ENCODE measurements at places on chromosomes 2 and 18.

- DNase-seq: no peak
Measured at GRCh38 chr2:215299337-215299859, 12.5 kb upstream of the ATIC start.

- DNase-seq: no peak
Measured at GRCh38 chr2:114769991-114770390, 327.6 kb downstream of the DPP10 start.

DNA sequence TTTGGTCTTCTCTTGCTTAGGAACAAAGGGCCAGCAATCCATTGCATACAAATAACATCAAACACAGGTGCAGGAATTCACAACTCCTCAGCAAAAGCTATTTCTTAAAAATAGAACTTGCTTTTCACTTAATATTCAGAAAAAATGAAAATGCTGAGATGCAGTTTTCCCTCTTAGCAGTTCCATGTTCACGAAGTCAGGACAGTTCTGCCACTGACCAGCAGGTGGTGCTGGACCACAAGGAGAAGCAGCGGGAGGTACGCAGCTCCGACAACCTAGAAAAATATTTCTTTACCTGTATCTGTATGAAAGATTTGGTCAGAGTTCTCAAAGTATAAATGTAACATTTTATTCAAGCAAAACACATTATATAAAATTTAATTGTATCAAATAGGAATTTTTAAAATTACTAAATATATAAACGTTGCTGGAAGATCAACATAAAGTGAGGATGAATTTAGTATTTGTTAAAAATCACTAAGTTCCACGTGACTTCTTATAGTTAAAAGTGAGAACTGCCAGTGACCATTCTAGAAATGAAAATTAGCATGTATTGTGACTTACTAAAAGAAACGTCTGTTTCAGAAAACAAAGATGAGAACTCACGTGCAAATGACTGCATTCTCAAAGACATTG is 48.8 kb downstream of the ADNP2 start:
- DNase-seq: peak; percentile 39

DNA sequence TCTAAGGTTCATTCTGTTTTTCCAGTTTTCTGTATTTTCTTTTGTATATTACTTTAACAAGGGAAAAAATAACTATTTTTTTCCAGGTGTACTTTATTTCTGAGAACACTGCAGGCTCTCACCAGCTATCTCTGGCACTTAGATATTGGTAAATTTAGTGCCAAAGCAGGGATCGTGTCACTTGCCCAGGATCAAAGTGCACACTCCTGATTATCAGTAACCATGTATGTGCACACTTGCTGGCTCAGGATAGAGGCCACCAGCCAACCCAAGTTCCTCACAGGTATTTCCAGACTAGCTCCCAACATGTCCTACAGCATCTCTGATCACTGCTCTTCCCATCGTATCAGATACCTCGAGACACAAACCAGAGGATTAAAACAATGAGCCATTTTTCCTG is 5.8 kb upstream of the FZD5 start:
- DNase-seq: no peak

DNA sequence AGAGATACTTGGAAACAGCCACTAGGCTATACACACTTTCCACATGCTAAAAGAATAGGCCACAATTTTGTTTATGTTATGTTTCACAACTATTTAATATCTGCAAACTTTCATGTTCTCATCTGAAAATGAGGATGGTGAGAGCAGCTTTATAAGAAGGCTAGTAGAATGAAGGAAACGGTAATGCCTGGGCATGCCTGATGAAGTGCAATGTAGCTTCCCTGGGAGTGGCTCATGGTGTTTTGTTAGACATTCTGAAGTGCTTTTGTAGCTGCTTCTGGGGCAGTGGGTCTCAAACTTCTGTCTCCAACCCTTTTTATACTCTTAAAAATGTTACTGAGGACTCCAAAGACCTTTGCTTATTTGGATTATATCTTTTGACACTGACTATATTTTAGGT is 193.3 kb upstream of the VWC2L start:
- DNase-seq: no peak

GRCh38 chr2:230925443-230925878 is 419 bp upstream of the GPR55 start:
- DNase-seq: no peak

- no peak for DNase-seq
Measured at GRCh38 chr2:42124011-42124785, 45.0 kb upstream of the EML4 start.

GRCh38 chr2:148447877-148448276 is 196.7 kb upstream of the EPC2 start:
- no peak for DNase-seq

DNA sequence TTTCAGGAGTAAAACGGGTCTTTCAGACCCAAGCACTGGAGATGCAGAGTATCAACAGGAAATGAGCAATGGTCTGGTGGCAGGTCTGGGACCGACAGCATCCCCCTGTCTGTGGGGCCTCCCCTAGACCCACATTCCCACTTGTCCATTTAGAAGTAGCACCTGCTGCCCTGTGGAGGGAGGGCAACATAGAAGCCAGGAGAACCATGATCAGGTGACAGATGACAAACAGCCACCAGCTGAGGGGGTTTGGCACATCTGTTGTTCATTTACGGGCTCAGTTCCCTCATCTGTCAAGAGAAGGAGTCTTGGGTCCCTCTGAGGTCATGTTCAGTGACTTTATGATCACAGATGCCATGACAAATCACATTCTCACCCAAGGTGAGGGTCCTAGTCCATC is 77.9 kb upstream of the SLC66A3 start:
- DNase-seq: no peak

DNA sequence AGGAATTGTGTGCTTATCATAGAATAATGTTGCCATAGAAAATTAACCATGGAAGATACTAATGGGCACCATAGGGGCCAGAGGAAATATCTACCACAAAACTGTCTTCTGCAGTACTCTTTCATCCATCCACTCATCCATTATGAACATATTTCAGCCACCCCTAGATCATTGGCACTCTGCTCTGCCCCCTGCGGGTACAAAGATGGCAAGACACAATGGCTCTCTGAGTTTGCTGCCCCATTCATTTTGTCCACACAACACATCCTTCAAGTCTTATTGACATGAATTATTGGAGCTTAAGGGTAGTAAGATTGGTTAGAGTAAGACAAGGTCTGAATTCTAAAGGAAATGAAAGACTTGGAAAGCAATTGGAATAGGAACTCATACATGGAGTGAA is 1224.7 kb upstream of the CELF4 start:
- DNase-seq: no peak

DNA sequence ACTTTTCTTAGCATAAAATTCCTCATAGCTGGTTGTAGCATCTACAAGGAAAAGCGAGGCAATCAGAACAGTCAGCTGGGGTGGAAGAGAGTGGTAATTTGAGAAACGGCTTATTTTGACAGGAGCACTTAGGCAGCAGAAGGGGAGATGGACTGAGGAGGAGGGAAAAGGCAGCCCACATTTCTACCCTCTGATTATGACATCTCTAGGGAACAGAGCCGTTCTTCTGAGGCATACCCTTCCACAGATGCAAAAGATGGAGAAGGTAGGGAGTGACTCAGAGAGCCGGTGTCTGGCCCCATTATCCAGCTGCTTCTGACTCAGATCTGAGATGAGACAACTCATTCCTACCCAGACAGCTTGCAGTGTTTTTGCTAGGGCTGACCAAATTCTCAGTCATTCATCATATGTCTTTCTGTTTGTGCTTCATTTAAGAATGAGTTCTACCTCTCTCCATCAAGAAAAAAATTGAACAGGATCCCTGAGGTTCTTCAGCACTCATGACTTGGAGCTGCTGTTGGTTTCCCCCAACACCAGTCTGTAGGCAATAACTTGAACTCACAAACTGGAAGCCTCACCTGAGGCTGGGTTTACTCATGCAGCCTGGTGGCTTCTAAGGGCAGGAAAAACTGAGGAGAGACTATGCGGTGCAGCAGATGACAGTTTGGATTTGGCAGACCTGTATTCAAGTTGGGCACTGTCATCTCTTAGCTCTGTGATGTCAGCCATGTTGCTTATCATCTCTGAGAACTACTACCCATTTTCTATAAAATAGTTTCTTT is 15.9 kb upstream of the SEC11C start:
- no peak for DNase-seq

GRCh38 chr2:54858021-54858681 is 134.7 kb downstream of the EML6 start:
- DNase-seq: no peak

GRCh38 chr2:175048275-175048674 is 43.1 kb upstream of the CHN1 start:
- no peak for DNase-seq

- no peak for DNase-seq
Measured at GRCh38 chr2:166572937-166573336, 78.9 kb upstream of the SCN7A start.

GRCh38 chr2:159922563-159922962 is 124.6 kb upstream of the CD302 start:
- DNase-seq: no peak

DNA sequence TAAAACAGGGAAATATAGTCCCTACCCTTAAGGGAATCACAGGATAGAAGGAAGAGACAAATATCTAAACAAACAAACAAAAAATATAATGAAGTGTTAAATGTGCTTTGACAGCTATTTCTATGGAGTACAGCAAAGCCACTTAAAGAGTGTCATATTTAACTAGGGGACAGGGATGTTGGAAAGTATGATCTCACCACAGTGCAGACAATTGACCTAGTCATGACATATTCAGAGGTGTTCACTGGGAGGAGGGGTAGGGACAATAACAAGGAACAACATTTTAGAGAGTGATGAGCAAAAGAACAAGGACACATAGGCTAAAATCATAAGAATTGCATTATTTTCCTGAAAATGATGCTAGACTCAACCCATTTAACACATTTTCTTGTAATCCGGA is 107.5 kb downstream of the TMEM163 start:
- no peak for DNase-seq

DNA sequence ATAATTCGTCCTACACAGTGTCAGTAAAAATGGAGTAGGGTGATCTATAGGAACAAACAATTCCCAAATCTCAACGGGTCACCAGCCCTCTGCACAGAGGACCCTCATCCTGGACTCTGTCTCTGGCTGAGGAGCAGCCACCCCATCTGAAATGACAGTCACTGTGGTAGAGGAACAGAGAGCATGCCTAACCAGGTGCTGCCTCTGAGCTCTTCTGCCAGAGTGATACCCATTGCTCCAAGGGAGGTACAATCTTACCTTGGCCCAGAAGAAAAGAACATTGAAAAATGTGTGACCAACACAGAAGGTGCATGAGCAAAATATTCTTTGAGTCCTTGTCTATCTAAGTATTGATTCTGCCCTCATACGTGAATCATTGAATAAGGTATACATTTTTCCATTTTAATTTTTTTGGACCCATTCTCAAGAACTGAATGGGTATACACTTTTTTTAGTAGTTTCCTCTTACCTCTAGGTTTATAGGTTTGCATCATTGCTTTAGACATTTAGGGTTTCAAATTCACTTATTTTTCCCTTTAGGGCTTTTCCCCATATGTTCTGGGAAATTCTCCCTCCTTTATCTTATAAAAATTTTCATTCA is 8.7 kb downstream of the SP140 start:
- DNase-seq: no peak

- DNase-seq: no peak
Measured at GRCh38 chr18:31223371-31223770, 60.7 kb upstream of the DSC1 start.

- no peak for DNase-seq
Measured at GRCh38 chr2:579961-580360, 97.2 kb downstream of the TMEM18 start.

GRCh38 chr18:4454537-4455112 is 482 bp downstream of the DLGAP1 start:
- DNase-seq: no peak

DNA sequence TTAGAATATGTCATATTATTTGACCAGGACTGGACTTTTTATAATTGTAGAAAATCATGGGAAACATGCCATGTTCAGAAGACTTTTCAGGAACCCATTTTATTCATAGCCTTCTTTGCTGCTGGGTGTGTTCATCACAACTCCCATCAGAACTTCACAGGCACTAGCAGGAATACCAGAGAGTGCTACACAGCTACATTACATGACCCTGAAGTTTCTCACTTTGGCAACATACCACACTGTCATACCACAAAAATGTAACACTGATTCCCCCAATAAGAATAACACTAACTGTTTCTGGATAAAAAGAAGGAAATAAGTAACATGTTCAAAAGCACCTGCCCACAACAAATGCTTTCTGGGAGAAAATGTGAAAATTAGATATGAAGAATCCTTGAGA is 405.4 kb downstream of the CDH2 start:
- no peak for DNase-seq

DNA sequence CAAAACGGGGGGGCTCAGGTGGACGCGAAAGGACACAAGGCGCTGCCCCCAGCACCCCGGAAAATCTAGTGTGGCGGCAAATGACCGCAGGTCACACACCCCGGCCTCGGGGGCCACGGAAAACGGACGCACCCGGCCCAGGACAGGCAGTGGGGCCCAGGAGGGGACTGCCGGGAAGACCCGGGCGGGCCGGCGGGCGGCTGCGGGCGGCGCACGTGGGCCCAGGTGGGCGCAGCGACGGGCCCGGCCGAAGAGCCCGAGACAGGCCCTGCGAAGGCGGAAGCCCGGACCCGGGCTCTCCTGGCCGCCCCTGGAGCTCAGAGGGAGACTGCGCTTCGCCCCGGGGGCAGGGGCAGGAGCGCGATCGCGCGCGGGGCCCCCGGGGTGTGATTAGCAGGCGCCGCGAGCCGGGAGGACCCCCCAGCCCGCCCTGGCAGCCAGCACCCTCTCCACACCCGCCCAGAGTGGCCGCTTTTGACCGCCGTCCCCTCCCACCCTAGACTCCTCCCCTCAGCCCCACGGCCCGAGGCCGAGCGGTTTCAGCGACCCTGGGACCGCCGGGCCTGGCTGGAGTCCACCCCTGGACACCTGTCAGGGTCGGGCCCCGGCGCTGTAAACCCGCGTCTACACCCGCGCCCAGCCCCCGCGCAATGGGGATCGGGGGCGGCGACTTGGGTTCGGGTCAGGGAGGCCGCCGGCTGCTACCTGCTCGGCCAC is 773 bp downstream of the MBP start:
- peak; percentile 66 for DNase-seq

DNA sequence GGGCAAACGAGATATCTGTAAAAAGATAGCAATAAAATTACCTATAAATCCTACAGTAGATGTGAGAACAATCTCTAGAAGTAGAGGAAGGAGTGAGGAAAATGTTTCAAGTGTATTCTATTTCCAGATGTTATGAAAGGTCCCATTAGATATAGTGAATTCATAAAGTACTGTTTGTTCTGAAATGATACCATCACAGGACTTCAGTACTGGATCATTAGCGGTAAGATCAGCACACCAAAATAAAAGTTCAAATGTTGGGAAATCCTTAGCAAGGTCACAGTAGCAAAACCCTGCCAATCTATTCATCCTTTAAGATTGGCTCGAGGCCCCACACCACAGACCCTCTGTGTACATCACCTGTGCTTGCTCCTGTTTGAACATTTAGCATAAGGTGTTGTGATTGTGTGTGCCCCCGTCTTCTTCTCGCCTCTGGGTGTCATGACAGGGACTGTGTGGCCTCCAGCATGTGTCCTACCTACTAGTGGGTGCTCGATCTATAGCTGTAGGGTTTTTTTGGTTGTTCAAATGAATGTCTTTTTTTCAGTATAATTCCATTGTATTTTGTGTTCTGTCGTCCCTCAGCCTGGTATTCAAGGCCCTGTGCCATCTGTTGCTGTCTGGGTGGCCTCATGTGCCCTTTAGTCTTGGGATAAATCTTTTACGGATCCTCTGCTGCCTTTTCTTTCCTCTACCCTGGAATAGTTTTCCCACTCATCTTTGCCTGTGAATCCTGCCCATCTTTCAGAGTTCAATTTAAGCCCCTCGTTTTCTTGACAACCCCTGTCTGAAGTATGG is 9.1 kb downstream of the MFSD6 start:
- no peak for DNase-seq

GRCh38 chr2:17301437-17301836 is 216.8 kb downstream of the RAD51AP2 start:
- DNase-seq: no peak
